SJCRH30 (cell line): ENCODE measurements at places on chromosomes 5 and 9. TPM values are rescaled to one million over a fixed set of nuclear protein-coding genes. Genes with fewer than 3 reads are reported as not detected.
A peak's percentile ranks its signal among the peaks of the same experiment; 100 is the strongest.

The FCHO2 gene
- total RNA-seq = 11.1 and 15.4 TPM in 2 replicates

DNA sequence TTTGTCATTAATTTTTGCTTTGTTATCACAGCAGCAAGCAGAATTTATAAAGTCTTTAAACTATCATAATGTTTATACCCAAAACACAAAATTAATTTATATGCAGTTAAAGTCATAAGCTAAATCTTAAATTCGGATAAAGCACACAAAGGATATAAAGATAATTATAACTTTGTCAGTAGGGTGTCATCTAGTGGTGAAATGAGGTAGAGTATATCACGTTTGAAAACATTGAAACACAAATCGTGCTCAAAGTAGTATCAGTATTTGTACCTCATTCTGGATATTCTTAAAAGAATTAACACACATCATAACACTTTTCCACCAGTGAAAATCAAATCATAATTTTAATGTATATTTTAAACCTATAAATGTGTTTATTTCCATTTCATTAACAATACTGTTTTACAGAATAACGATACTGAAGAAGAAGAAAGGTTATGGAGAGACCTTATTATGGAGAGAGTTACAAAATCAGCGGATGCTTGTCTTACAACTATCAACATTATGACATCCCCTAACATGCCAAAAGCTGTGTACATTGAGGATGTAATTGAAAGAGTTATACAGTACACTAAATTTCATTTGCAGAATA is 129.5 kb downstream of the NIPBL start:
- DNase-seq = no peak

The NEUROG1 gene
- not detected in 2 replicates for total RNA-seq

DNA sequence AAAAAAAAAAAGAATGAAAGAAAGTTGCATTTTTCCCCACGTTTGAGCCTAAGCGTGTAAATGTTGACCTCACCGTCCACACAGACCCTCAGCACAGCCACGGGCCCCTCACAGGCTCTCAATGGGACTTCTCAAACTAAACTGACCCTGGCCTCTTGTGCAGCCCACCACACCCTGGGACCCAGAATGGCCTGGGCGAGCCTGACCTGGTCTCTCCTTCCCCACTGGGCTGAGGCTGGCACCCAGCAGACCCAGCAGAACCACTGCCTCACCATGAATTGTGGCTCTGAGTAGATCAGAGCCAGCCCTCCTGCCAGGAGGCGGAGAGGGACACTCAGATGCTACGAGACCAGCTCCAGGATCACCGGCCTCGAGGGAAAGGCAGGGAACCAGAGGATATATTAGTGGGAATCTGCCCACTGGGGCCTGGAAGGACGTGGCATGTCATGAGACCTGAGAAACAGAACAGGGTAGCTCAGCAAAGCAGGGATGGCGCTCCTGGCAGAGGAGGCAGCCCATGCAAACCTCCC is 124.4 kb downstream of the ZNF354C start:
- DNase-seq = no peak

- DNase-seq = no peak
These were observed 1247.9 kb upstream of the ACO1 start for GRCh38 chr9:31136524-31136923.

DNA sequence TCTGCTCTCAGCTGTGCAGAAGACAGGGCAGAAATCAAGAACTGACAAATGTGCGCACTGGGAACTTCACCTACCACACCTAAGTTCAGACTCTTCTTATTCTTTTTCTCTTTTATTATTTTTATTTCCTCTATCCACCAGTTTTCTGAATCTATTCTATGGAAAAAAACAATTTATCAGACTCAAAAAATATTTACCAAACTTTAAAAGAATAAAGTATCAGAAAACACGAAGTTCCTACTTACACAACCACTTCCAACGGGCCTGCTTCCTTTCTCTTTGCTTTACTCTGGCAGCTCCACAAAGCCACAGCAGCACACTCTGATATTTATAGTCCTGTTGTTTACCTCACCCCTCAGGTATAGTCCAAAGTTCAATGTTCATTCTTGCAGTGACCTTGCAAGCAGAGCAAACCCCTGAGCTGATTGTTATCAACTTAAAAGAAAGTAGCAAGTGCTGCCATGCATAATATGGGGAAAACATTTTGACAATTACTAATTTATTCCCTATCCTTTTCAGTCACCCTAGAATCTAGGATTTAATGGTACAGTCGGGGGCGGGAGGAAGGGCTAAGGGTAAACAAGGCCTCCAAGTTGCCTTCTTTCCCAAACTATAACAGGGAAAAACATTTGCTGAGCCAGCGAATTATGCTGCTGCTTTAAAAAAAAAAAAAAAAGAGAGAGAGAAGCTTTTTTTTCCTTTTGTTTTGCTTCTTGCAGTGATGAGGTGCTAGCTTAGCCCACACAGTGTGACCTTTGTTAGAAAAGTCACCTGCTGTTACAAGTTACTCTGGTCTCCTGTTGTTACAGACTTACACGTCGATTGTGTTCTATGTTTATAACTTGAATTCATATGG is at the start of gene SELENOP:
SELENOP (minus strand) TSS at position 302 of the 856 bp plus-strand sequence. CDS start 3,539 bp downstream, outside the sequence.
- peak; percentile 70 for DNase-seq

DNA sequence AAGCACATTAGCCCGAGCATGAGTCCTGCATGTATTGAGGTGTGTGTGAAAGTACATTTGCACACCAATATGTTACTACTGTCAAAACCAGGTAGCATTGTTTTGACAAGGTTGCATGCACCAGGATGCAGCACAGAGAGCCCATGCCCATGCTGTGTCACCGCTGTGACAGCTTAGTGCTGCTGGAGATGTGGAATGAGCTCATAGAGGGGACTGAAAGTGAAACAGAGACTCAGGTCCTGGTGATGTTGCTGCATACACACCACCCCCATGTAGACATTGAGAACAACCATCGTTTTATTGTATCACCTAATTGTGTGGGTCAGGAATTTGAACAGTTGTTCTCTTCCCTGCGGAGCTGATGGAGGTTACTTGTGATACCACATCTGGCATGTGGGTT is 53.0 kb downstream of the GADD45G start:
- DNase-seq = no peak

GRCh38 chr5:172102913-172103626 is 85.0 kb downstream of the STK10 start:
- DNase-seq = peak; percentile 87

- DNase-seq = peak; percentile 16
These were observed 2.5 kb upstream of the HNRNPAB start for GRCh38 chr5:178201927-178202235.
